AG04449 (cell line): ENCODE measurements at places on chromosomes 12 and 14.

GRCh38 chr12:130573766-130574165 is 142.3 kb downstream of the RIMBP2 start:
- no peak for DNase-seq

GRCh38 chr14:100092832-100093231 is 27.6 kb downstream of the EVL start:
- no peak for DNase-seq

DNA sequence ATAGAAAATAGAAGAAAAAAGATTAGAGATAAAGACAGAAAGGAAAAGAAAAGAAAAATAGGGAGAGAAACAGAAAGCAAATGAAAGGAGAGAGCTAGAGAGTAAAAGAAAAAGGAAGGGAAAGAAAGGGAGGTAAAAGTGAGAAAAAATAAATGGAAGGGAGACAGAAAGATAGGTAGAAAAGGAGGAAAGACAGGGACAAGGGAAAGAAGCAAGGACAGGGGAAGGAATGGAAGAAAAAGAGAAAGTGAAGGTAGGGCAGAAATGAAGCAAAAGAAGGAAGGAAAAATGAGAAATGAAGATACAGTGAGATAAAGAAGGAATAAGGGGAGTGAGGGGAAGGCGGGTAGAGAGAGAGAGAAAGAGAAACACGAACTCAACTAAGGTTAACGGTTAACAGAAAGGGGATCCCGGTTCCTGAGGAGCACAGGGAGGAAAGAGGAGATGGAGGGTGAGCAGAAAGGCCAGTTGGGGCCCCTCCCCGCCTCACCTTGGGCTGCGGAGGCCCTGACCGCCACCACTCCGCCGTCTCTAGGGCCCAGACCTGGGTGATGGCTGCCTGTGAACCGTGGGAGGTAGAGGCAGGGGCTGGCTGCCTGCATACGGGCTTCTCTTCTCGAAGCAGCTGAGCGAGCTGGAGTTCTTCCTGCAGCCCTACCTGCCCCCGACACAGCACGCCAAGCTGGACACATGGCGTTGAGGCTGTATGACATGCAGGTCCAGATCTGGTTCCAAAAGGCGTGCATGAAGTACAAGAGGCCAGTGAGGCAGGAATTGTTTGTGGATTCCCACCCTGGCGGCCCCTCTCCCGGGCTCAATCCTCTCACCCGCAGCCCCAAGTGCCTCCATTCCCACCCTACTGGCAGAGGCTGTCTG is 59.5 kb downstream of the SMUG1 start:
- no peak for DNase-seq

GRCh38 chr12:80659512-80660063 is 47.8 kb upstream of the MYF6 start:
- no peak for DNase-seq

GRCh38 chr14:97942921-97943320 is 1145.7 kb downstream of the VRK1 start:
- DNase-seq: no peak

DNA sequence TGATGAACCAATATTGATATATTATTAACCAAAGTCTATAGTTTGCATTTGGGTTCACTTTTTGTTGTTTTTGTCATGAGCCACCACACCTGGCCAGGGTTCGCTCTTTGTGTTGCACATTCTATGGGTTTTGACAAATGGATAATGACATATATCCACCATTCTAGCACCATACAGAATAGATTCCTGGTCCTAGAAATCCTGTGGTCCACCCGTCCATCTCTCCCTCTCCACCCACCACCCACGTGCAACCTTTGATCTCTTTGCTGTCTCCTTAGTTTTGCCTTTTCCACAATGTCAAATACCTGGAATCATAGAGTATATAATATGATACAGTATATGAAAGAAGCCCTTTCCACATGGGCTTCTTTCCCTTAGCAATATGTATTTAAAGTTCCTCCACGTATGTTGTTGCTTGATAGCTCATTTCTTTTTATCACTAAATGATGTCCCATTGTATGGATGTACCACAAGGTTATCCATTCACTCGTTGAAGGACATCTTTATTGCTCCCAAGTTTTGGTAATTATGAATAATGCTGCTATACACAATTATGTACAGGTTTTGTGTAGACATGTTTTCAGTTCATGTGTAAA is 7.4 kb downstream of the RPL6 start:
- no peak for DNase-seq
